Left ventricle myocardium superior (tissue), 1 donor: ENCODE measurements at places on chromosomes 6 and 20.

DNA sequence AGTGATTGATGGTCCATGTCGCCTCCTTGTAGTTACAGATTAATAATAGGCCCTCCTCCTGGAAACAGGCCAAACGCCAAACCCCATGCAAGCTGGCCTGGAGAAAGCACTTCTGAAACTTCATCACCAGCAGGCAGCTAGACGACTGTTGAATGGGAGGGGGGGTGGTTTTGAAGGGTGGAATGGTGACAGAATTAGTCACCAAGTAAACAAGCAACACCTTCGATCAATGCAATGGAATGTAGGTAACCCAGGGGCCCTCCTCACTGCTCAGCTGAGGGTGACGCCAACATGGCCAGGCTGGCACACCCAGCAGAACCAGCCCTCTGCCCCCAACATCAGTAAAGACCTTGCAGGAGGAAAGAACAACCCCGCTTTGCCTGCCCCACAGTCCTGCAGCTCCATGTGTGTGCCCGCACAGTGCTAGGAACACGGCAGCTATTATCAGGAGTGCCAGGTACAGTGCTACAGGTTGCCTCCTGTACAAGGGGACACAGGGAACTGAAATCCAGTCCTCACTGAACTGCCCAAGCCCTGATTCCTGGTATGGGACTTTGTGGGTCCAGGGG is 2.7 kb downstream of the BCAS1 start:
- peak; percentile 71 for DNase-seq

GRCh38 chr6:119333707-119334295 is 15.8 kb downstream of the MAN1A1 start:
- DNase-seq, result no peak

GRCh38 chr20:20386192-20386591 is 18.3 kb downstream of the INSM1 start:
- no peak for DNase-seq

DNA sequence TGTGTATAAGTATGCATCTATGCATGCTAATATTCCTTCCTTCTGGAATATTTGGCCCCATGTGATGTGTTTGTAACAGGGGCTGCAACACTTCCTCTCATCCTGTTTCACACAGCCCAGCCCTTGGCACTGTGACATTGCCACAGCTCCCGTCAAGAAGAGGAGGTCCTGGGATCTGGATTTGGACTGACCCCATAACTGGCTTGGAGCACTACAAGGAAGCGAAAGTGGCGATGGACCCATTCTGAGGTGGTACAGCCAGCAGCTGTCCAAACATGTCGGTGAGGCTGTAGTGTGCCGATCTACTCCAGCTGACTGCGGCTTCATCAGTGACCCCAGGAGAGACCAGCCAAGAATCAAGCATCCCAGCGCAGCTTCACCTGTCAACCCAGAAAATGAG is 18.2 kb downstream of the SYNDIG1 start:
- DNase-seq, result no peak

DNA sequence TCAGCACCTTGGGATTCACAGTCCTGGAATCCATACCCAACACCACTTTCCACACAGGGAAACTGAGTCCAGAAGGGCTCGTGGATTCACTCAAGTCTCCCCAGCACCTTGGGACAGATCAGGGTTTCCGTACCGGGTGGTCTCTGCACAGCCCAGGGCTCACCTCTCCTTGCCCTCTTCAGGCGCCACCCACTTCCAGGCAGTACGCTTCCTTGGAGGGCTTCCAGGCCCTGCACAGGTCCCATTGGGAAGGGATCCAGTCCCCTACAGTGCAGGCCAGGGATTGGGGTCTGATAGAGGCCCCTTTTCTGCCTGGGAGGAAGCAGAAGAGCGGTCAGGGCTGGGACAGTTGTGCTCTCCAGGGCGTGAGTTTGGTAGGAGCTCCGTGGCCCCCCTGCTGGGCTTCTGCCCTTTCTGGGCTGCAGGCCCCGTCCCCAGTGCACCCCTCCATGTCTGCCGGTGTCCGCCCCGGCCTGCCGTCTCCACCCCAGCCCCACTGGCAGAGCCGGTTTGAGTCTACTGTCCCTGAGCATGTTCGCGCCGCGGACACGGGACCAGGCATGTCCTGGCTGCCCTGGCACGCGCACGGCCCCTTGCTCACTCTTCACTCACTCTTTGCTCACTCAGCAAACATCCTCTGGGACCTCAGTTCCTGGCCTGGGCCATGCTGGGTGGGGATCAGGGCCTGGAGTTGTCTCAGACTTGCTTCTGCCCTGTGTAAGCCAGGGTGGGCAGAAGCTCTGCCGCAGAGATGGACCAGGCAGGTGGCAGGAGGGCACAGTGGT is 12.6 kb downstream of the SRC start:
- no peak for DNase-seq

DNA sequence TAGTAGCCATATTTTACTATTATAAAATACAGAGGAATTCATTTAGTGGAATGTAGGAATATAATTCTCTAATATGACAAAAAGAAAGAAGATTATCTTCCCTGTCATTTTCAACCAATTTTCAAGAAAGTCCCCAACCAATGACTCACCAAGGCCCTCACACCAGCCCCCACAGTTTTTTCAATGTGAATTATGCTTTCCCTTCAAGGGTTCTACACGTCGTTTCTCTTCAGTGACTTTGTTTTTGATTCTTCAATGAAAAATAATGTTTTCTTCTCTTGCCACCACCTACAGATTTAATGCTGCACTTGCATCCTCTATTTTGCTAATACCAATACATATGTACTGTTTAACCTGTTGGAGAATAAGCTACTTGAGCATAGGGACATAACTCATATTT is 841.3 kb downstream of the PHF3 start:
- DNase-seq, result no peak

DNA sequence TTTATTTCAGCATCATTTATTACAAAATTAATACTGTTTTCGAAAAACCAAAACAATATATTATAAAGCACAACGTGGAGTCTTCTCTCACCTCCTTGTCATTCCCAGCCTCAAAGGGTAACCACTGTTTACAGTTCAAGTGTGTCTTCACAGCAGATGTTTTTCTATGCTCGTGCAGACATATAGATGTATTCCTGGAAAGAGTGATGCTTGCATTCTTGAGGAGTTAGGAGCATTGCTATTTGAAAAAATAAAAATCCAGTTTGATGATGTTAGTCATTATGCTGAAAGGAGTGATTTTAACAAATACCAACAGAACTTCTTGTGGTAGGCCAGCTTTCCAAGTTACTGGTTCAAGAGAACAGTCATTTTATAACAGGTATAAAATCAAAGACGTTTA is 234.9 kb downstream of the BCKDHB start:
- no peak for DNase-seq

GRCh38 chr6:154615483-154616025 is 105.1 kb upstream of the CNKSR3 start:
- DNase-seq, result peak; percentile 78

GRCh38 chr20:53395188-53395923 is 198.3 kb downstream of the ZNF217 start:
- DNase-seq, result no peak
